ENCODE measurements at places on chromosomes 16 and 17.

DNA sequence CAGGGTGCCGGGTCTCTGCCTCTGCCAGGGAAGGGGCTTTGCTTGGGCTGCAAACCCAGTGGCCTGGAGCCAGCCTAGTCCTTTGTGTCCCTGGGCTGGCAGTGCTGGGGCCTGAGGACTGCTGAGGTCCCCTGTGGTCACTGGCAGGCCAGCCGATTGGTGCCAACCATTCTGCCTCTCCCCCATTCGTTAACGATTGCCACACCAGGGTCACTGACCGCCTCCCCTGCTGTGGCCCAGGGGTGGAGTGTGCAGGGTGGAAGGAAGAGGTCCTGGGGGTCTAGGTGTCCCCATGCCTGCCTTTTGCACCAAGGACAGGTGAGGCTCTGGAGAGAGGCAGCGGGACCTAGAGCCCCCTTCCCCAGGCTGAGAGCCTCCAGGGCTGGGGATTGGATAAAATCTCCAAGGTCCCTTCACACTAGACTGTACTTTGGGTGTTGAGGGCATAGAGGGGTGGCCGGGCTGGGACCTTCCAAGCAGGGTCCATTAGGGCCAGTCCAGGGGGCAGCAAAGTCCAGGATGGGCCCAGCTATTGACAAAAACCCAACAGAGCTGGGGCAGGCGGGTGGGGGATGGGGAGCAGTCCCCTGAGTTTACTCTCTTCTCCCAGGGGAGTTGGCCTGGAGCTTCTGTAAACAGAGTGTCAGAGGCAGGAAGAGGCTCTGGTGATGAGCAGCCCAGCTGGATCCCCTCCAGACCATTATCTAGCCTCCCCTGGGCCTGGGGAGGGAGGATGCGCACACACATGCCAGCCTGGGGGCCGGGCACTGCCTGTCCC is 1.1 kb downstream of the VASN start:
- peak; percentile 52 for DNase-seq

GRCh38 chr17:45345554-45346215 is 28.9 kb upstream of the MAP3K14 start:
- no peak for DNase-seq

DNA sequence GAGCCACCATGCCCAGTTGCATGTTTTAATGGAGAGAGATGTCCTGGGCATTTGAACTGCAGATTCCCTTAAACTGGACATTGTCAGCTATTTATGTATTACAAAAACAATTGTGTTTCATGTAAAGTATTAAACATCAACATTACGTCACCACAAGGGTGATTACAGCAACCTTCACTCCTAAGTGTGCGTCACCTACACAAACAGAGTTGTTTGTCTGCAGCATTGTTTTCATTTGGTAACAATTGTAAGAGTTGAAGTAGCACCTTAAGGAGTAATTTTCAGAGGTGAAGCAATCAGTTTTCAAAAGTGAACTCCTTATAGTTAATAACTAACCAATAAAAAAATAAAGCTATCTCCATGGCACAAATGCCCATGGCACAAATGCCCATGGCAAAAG is 271.4 kb downstream of the IRX3 start:
- no peak for DNase-seq

DNA sequence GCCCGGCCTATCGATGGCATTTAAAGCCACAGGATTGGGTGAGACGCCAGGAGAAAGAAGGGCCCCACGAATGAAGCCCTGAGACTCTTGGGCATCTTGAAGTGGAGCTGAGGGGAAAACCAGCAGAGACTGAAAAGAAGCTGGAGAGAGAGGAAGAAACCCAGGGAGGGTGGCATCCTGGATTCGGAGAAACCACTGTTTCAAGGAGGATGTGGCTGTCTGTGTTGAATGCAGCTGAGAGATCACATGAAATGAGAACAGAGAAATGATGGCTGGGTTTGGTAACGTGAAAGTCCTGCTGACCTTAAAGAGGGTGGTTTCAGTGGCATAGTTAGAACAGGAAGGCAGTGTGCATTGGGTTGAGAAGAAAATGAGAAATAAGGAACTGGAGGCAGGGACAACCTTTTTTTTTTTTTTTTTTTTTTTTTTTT is 3.8 kb downstream of the TNFSF12 start:
- no peak for DNase-seq

DNA sequence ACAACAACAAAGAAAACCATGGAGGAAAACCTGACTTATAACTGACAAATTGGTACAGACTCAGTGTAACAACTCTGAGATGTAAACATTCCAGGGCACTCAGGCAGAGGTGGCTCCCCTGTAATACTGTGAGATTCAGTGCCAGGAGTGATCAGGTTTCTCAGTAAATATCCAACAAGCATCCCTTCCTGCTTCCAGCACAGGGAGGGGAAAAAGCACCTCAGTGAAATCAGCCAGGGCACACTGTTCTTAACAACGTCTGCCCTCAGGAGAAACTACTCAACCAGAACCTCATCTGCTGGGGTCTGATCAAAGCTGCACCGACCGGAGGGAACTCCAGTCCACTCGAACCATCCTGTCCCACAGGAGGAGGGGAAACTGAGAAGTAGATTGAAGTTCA is 52.3 kb downstream of the AMFR start:
- no peak for DNase-seq

DNA sequence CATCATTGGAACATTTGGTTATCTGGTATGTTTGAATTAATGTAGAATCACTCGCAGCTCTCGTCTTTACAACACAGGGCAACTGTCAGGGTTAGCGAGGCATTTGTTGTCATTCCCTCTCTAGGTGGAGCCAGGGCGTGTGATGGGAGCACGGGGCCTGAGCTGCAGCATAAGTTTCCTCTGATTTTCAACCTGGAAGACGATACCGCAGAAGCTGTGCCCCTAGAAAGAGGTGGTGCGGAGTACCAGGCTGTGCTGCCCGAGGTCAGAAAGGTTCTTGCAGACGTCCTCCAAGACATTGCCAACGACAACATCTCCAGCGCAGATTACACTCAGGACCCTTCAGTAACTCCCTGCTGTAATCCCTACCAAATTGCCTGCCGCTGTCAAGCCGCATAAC is 37.2 kb downstream of the WIPI1 start:
- DNase-seq, result no peak

GRCh38 chr17:73360961-73361761 is 49.4 kb upstream of the CDC42EP4 start:
- peak; percentile 74 for DNase-seq

- no peak for DNase-seq
These were observed 37.5 kb upstream of the KCNJ16 start for GRCh38 chr17:70037498-70037897.

- DNase-seq, result peak; percentile 18
These were observed 27.6 kb downstream of the STAT5B start for GRCh38 chr17:42248351-42249179.

GRCh38 chr16:24051125-24051524 is 205.0 kb upstream of the CACNG3 start:
- peak; percentile 8 for DNase-seq

DNA sequence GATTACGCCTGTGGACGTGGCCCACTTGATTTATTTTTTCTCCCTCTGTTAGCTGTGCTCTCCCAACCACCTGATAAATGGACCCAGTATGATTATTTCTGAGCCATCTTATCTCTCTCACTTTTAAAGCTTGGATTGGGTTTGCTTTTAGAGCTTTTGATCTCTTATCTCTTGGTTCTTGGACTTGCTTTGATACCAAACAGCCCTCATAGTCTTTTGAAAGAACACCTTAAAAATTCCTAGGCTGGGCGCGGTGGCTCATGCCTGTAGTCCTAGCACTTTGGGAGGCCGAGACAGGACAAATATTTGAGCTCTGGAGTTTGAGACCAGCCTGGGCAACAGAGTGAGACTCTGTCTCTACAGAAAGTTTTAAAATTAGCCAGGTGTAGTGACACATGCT is 25.8 kb downstream of the SMTNL2 start:
- no peak for DNase-seq

DNA sequence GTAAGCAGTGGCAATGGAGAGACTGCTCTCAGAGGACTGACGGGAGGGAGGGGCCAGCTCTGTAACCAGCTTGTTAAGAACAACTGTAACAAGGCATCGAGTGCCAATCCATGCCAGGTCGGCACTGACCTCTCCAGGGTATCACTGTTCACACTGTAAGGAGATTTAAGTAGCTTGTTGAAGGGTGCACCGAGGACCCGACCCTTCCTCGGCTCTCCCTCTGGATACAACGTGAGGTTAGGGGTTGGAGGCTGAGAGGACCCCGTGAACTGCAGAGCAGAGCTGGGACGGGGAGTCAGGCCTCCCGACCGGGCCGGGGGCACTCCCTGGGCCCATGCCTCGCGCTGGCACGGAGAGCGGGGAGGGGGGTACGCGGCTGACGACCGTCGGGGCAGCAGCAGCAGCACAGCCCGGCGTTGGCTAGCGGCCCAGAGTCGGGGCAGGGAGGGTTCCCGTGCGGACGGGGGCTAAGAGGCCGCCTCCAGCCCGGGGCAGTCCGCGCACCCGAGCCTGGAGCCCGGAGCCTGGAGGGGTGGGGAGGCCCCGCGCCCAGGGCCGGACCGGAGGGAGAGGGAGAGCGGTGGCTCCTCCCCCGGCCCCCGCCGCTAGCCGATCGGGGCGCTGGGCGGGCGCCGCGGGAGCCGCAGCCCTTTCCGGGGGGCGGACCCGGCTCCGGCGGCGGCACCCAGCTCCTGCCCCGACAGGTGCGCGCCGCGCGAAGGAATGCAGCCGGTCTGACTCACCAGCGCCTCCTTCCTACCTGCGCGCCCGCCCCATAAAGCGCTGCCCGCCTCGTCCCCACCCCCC is at the start of gene ITGB4:
TSS of gene ITGB4 (plus strand) at position 804 of the 807 bp plus-strand sequence. CDS start 3,245 bp downstream, outside the sequence.
- DNase-seq, result peak; percentile 60

- DNase-seq, result no peak
These were observed 19.3 kb downstream of the TMEM11 start for GRCh38 chr17:21194703-21195102.

DNA sequence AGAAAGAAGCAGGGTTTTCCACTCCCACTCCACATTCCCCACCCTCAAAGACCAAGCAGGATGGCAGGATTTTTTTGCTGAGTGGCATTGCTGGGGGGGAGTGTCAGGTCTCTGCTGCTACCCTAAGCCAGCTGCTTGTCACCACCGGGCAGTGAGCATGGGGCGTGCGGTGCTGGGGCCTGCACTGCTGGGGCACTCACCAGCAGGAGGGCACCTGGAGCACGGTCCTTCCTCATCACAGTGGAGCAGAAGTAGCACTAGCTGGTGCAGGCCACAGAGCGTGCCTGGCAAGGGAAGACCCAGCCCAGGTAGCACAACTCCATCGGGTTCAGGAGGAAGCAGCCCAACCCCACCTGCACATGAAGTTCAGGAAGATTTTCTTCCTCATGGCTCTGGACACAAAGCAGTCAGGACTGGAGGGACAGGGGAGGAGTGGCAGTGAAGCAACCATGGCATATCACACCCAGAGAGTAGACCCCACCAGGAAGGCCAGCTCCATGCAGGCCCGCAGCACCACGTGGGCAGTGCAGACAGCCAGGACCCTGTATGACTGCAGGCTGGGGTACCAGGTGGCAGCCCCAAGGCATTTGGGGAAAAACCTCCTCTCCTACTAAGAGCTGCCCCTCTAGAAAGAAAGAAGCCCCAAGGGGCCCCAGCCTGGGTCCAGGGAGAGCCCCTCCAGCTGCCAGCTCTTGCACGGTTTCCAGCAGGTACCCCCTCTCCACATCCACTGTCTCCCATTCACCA is 16.7 kb upstream of the MYO18A start:
- DNase-seq, result no peak

GRCh38 chr17:74484066-74484465 is 17.6 kb downstream of the CD300A start:
- no peak for DNase-seq

DNA sequence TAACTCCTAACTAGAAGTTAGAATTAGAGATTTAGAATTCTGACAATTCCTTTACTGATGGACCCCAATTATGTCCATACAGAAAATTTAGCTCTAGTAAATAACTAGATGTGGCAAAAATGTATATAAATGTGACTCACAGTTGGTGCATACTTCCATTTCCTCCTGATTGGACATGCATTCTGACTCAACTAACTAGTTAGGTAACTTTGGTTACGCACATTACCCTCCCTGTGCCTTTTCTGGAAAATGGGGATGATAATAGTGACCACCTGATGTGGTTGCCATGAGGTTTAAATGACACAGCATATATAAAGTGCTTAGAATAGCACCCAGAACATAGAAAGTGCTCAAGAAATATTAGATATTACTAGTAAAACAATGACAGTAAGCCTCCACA is 550.0 kb upstream of the SALL1 start:
- no peak for DNase-seq

DNA sequence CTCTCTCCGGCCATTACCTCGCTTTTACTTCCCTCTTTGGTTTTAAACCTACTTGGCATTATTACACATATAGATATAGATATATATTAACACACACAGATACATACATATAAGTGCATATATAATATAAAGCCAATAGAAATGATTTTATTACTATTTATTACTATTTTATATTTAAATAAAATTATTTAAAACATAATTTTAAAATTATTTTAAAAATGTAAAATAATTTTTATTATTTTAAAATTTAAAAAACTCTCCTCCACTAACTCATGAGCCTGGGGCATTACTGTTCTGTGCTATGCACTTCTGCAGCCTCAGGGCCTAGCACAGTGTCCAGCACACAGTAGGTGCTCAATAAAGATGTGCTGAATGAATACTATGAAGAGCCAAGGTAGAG is 200.9 kb downstream of the SLC39A11 start:
- no peak for DNase-seq

- no peak for DNase-seq
These were observed 11.8 kb upstream of the CDC42EP4 start for GRCh38 chr17:73323409-73324159.
